CD4-positive, alpha-beta T cell treated with Interleukin-6 at 100 ng/mL for 8 hours (primary cell): ENCODE measurements at places on chromosomes 11 and 22.

DNA sequence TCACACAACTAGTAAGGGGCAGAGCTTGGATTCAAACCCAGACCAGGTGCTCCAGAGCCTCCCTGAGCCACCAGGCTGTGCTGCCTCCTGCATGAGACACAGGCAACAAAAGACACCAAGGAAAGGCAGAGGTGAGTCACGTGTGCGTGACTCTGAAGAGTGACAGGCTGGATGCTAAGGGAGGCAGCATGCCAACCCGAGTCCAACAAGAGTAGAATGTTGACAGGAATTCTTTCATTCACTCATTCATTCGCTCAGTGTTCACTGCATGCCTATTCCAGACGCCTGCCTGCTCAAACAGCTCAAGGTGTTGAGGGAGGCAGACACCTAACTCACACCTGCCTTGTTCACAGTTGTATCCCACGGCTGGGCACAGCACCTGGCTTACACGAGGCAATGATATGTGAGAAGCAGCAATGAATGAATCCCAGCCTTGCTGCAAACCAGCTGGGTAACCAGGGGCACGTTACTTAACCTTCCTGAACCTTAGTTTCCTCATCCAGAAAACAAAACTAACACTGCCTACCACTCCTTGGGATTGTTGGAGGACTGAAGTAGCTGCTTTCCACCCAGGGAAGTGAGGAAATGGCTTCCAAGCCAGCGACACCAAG, 73.8 kb upstream of the ARFGAP3 start:
- DNase-seq: no peak

GRCh38 chr11:76385903-76386302, 4.8 kb downstream of the GVQW3 start:
- no peak for DNase-seq

DNA sequence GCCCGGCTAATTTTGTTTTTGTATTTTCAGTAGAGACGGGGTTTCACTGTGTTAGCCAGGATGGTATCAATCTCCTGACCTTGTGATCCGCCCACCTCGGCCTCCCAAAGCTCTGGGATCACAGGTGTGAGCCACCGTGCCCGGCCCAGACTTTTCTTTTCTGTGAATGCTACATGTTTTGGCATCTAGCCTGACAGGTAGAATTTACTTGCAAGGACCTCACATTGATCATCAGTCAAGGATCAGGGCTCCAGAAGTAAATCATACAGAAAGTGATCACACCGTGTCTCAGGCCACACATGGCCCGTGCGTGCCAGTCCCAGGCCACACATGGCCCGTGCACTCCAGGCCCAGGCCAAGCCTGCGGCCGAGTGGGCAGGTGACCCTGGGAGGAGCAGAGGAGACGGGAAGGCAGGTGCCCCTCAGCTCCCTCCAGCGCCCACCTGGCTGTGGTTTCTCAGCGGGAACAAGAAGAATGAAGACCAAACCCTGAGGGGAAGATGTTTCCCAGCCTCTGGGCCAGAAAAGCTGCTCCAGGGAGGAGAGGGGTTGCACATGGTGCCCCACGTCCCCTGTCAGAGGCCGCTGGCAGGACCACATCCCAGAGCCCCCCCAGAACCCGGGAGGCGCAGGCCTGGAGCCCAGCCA, 76.2 kb downstream of the BRD1 start:
- DNase-seq: no peak

- DNase-seq: no peak
These were observed 13.1 kb downstream of the MTMR2 start for GRCh38 chr11:95910638-95911368.

DNA sequence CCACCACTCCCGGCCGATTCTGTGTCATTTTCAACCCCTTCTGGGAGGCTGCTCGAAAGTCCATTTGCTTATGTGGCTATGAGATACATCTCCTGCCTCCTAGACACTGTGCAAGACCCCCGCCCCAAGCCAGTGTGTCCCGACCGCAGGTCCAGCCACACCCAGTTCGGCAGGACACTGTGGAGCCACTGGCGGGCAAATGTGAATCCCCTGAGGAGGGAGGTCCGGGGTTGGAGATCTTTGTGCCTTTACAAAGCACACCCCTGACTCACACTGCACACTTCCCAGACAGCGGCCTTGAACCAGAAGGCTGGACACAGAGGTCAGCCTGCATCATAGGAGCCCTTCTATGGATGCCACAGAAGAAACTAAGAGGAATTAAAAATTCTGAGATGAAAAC, 17.4 kb downstream of the FXYD6 start:
- no peak for DNase-seq

GRCh38 chr22:45673482-45674175, 2.0 kb downstream of the ATXN10 start:
- no peak for DNase-seq

GRCh38 chr11:118265954-118266353, 1.9 kb upstream of the MPZL2 start:
- no peak for DNase-seq

DNA sequence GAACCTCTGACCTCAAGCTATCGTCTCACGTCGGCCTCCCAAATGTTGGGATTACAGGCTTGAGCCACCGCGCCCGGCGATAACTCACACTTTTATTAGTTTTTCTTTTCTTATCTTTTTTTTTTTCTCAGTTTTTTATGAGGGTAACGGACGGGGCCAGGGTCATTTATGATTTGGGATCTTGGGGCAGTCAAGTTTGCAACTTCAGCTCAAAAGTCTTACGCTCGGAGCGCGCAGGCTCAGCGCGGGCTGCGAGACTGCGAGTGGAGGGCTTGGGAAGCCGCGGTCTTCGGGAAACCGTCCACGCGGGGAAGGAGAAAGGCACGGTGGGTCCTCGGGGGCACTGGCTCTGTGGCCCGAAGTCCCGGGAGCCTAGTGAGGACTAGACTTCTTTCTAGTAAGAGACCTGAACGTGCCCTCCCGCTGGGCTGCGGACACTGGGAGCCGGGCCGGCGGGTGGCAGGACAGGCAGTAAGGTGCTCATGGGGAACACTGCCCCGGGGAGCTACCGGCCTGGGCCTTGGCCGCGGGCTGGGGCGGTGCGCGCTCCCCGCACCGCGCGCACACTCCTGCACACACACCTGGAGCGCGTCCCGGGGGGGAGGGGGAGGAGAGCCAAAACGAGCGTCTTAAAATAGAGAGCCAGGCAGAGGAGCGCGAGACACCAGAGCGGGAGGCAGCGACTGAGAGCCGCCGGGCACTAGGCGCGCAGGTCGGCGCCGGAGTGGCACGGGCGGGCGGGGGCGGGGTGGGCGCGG, 476 bp upstream of the BARX2 start:
- no peak for DNase-seq

- DNase-seq: no peak
These were observed 92.2 kb downstream of the LUZP2 start for GRCh38 chr11:24589064-24589463.

GRCh38 chr11:114563077-114563476, 3.4 kb upstream of the NXPE1 start:
- DNase-seq: no peak
